ENCODE measurements at places on chromosomes 13 and 19.
A peak's percentile ranks its signal among the peaks of the same experiment; 100 is the strongest.

DNA sequence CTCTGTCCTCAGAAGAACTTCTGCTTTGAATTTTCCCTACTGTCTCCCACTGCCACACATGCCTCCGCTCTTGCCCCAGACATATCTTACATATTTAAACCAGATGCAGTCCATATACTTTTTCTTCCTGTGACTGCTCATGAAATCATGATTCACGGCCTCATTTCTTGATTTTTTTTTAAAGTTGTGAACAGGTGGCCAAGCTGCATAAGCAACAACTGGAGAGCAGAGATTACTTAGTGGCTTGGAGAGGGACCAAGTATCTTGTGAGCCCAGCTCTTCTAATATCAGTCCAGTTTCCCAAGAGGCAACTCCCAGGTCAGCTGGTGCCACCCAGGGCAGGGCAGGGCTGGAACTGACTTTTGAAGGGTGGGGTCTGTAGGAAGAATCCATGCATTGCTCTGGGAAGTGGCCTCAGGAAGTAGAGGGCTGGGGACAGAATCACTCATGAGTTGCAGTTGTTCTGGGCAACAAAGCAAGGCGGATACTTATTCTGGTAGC, 152.4 kb downstream of the LMO7 start:
- DNase-seq, result no peak

GRCh38 chr19:40791349-40791748, 7.6 kb upstream of the EGLN2 start:
- no peak for DNase-seq

DNA sequence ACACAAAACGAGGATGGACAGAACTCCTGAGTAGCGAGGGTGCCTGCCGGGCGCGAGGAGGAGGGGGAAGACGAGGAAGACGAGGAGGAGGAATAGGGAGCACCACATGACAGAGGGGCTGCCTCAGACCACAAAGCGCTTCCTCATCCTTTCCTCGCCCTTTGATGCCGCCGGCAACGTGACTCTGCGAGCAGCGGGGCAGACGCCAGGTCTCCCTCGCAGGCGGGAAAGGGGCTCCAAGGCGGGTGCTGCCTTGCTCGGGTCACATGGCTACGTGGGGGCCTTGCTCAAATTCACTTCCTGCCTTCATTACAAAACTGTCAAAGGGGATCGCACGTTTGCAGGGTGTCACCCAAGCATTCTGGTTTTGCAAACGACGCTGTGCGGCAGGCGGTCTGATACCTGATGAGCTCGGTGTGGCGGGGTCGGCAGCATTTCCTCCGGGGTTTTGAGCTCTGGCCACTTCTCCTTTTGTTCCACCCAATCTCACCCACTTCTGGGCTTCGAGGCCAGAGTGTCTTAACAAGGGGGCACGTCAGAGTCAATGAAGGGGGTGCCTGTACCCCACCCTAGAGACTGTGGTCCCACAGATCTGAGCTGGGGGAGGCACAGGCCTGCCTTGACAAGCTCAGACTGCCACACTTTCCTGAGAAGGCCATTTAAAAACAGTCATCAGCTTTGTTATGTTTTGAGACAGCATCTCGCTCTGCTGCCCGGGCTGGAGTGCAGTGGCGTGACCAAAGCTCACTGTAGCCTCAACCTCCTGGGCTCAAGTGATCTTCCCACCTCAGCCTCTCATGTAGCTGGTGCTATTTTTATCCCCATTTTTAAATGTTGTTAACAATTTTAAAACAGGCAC, 14.9 kb downstream of the MAP2K2 start:
- DNase-seq, result no peak

DNA sequence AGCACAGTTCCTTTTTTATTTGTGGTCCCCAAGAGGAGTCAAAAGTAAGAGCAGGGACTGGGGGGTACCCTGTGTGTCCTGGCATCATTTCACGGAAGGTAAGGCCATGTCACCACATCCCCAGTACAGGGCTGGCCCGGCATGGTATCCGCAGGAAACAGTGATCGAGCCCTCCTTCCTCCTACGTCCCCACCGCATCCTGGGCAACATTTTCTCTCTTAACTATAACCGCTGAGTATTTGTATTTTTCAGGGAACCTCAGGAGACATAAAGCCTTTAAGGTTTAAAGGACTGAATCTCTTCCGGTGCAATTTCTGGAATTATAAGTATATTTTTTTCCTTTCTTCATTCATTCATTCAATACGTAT, 13.6 kb upstream of the LATS2 start:
- DNase-seq, result no peak

DNA sequence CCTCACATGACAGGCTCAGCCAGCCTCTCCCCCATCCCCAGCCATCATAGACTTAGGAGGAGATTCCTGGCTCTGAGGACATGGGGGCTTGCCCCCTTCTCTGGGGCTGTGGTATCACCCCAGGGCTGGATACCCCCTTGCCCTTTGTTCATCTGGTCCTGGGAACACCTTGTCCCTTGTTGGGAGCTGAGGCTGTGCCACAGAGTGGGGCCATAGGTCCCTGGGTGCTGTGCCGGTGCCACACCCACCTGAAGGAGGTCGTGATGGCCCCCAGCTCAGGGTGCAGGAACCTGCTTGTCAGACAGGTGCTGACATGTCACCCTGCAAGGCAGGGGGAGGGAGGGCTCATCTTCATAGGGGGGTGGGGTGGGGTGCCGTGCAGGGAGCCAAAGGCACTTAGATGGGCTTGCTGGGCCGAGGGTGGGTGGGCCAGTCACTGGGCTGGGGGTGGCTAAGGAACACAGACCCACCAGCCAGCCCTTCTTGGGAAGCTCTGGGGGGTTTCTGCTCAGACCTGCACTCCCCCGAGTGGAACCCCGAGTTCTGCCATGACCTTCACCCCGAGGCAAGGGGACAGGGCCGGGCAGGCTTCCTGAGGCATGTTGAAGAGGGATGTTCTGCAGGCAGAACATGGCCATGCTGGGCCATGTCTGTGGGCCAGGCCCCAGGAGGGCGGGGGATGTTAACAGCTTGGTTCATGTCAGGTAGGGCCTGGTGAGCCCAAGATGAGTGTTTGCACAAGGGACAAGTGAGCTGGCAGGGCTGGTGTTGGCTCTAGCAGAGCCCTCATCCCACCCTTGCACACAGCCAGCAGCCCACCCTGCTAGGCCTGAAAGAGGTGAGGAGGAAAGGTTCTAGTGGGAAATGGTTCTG, 28.0 kb downstream of the TSSK6 start:
- no peak for DNase-seq

- DNase-seq, result no peak
Measured at GRCh38 chr13:106657104-106657503, 89.2 kb upstream of the ARGLU1 start.

GRCh38 chr19:29843180-29844051, 31.6 kb downstream of the CCNE1 start:
- DNase-seq, result no peak

DNA sequence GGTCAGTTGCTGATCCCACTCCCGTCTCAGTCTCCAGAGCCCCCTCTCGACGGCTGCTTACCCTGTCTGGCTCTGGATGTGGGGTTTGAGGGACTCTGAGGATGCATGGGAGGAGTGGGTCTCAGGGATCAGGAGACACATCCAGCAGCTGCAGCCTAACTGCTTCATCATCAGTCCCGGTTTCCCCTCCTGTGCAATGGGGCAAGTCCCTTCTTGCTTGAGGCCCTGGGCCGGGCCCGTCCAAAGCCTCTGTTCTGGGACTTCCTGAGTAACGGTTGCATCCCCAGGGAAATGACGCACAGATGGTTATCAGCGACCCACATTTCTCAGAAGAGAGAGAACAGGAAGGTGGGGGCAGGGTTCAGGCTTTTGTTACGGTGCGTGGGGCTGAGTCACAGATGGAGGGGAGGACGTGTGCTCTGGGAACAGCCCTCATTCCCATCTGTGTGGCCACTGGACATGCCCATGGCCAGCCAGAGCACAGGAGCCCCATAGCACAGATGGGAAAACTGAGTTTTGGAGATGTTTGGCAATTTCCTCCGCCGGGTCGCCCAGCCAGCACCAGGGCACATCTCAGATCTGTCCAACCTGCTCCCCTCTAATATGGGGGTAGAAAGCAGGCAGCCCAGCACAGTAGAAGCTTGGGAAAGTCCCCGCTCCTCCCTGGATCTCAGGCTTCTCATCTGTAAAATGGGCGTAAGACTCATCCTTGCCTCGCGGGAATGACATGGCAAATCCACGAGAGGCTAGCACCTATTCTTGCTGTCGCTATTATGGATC, 19.3 kb downstream of the GNA15 start:
- peak; percentile 84 for DNase-seq

DNA sequence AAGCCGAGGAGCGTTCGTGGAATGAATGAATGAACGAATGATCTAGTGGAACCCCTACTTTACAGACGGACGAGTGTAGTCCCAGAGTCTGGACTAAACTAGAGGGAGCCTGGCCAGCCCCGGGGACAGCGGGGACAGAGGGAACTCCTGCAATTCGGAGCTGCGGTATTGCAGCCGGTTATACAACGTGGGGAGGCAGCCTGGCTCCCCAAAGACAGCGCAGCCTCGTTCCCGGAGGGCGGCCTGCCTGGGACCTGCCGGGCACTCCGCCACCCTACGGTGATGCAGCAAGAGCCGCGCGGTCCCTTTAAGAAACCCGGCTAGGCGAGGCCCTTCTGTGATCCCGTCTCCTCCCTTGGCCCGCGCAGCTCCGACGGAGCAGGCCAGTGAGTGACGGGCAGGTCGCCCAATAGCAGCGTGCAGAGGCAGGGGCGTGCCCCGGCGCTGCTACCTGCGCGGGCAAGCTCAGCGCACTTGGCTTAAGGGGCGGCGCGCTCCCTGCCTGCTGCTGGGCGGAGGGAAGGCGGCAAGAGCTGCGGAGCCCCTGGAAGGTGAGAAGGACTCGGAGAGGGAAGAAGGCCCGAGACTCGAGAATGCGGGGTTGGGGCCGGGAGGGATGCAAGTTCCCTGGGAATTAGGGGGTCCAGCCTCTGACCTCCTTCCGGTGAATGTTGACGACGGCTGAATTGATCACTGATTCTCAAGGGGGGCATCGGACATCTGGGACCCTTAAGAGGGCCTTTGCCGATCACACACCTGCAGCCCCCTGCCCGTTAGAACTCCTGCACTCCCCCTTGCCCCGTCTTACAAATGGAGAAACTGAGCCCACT, at the start of gene ABCA7:
ABCA7 (plus strand) TSS at position 462 of the 830 bp plus-strand sequence. CDS start 1,255 bp downstream, outside the sequence.
- peak; percentile 97 for DNase-seq

- no peak for DNase-seq
Measured at GRCh38 chr13:70964124-70964523, 855.9 kb upstream of the KLHL1 start.

DNA sequence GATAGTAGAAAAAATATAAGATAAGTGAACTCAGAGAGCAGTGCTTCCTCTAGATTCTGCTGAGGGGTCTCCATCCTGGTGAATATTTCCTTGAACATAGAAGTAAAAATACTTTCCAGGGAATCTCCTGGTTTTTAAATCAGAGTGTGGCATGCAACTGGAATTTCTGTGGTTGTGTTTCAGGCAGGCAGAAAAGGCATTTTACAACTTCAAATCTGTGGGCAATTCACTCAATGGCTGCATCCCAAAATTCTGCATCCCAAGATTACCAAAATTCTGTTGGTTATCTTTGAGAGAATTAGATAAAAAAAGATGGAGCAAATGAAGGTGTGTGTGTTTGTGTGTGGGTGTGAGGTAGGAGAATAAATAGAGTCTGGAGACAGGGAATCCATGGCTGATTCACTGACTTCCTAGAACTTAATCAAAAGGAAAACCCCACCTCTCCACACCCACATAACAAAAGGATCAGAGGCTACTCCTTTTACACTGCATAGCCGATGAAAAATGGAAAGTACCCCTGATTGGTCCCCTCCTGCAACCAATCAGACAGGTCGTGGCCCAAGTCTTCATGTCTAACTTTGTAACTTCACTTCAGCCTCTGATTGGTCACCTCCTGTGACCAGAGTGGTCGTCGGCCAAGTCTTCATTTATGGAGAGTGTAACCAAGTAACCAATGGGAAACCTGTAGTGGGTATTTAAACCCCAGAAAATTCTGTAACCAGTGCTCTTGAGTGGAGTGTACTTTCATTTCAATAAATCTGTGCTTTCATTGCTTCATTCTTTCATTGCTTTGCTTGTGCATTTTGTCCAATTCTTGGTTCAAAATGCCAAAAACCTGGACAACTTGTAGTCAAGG, 112.8 kb downstream of the DLEU7 start:
- DNase-seq, result no peak

DNA sequence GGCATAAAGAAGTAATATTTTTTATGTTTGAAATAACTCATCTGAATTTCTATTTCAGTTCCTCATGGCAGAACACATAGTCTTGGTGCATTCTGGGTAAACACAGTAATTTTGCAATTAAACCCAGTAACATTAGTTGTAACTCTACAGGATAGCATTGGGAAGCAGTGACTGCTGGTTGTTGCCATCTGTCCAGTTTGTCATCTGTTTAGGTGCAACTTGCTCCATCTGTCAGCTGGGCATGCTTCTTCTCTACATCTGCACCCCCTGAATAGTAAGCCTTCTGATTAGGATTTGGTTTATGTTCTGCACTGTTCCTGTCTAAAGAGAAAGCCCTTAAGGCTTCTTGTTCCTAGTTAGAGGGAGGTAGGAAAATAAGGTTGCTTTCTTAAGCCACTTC, 63.5 kb upstream of the CSNK1A1L start:
- DNase-seq, result no peak

- peak; percentile 18 for DNase-seq
Measured at GRCh38 chr13:46288570-46289259, 77.0 kb downstream of the LRRC63 start.

- no peak for DNase-seq
Measured at GRCh38 chr19:44026622-44027021, 1.4 kb downstream of the ZNF222 start.

- DNase-seq, result no peak
Measured at GRCh38 chr13:28041031-28041461, 52.6 kb upstream of the URAD start.

DNA sequence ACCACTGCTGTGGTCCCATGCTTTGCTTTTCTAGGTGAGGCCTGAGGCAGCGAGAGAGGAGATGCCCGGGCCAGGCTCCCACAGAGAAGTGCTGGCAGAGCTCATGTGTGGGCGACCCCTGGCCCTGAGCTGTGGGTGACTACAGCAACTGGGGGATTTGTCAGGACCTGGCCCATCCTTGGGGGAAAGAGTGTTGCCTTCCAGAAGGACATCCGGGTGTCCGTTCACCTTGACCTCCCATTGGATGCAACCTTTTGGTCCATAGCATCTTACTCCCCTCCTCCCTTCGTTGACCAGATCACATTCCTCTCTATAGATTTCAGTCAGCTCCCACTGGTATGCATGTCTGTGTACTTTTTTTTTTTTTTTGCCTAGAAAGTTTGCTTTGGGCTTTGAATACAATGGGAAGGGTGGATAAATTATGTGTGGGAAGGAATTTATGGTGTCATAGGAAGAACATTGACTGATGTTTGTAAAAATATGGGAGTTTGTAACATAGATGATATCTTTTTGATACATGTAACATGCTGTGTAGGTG, 84.2 kb upstream of the RNF113B start:
- DNase-seq, result no peak

- DNase-seq, result no peak
Measured at GRCh38 chr19:21423057-21424041, 26.4 kb downstream of the ZNF493 start.

GRCh38 chr13:85724546-85725432, 74.4 kb downstream of the SLITRK6 start:
- peak; percentile 33 for DNase-seq

GRCh38 chr19:49601482-49602038, 10.6 kb downstream of the PRR12 start:
- DNase-seq, result no peak

GRCh38 chr13:85833921-85834320, 34.7 kb upstream of the SLITRK6 start:
- DNase-seq, result no peak
